ENCODE measurements at places on chromosomes 4 and X. TPM values are rescaled to one million over a fixed set of nuclear protein-coding genes. Genes with fewer than 3 reads are reported as not detected.

DNA sequence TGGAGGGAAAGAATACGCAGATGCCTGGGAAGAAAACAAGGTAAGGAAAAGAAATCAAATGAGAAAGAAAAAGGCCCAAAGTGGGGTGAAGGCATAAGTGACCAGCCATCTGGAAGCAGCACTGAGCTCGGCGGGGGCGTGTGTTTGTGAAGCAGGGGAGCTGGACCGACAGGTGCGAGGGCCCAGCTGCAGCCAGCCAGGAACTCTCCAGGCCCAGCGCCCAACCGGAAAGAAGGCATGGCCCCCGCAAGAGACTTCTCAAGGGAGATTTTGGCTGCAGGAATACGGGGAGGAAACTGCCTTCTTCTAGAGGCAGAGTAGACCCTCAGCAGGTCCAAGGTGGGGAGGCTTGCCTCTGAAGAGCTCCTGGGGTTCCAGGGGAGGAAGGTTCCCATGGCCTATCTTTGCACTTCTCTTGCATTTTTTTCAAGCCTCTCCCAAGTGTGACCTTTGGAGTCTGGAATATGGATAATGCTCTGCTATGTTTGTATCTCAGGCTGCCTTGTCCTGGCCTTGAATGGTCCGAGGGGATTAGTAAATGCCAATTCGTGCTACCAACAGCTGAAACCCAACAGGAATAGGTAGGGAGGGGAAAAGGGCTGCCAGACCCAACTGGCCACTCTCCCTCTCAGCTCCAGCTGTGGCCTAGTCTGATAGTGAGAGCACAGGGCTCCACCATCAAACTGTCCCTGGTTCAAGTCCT is 10.8 kb upstream of the CITED1 start:
- DNase-seq = no peak

GRCh38 chr4:53889326-53890055 is 174.9 kb downstream of the CHIC2 start:
- no peak for DNase-seq

DNA sequence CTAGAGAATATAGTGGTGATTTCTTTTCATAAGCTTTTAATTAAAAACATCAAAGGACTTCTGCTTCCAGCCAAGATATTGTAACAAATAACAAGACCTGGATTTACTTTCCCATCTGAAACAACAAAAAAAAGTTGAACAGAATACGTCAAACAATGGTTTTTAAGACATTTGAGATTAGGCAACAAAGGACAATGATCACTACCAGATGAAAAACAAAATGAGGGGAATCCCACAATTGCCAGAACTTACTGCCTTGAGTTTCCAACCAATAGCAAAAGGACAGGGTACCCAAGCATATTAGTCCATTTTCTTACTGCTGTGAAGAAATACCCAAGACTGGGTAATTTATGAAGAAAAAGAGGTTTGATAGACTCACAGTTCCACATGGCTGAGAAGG is 341.4 kb upstream of the INTU start:
- DNase-seq = no peak

GRCh38 chr4:186010821-186011220 is 58.1 kb upstream of the TLR3 start:
- DNase-seq = no peak

The CCDC110 gene
- 1.5 TPM for polyA plus RNA-seq

DNA sequence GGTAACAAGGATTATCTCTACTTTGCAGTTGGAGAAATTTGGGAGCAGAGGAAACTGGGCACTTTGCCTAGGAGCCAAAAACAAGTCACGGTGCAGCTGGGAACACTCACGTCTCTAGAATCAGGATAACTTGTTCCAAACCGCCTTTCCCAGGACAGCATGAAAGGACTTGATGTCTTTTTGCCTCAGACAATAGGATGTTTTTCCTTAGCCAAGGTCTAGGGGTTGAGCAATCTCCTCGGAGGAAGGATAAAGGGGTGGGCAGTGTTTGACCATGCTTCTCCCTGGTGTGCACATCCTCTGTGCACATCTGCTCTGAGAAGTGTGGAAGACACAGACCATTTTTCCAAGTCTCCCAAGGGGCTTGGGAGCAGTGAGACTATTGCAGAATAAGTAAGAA is 1.7 kb upstream of the SPARCL1 start:
- DNase-seq = no peak

The SPANXA2 gene
- polyA plus RNA-seq = not detected

DNA sequence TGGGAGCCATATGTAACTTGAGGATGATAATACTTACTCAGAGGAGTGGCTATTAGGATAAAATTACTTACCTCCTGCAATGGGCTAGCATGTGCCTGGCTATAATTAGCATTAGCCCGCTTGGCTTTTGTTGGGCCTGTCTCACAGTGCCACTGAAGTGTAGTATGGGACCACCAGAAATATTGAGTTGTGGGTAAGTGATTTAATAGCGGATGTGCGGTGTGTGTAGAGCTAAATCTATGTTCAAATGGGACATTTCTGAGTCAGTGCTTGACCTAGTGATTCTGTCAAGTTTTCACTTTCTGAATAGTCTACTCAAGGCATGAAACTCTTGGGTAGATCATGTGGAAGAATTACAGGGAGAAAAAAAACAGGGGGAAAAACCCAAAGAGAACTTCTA is 3.5 kb upstream of the CLNK start:
- DNase-seq = no peak

DNA sequence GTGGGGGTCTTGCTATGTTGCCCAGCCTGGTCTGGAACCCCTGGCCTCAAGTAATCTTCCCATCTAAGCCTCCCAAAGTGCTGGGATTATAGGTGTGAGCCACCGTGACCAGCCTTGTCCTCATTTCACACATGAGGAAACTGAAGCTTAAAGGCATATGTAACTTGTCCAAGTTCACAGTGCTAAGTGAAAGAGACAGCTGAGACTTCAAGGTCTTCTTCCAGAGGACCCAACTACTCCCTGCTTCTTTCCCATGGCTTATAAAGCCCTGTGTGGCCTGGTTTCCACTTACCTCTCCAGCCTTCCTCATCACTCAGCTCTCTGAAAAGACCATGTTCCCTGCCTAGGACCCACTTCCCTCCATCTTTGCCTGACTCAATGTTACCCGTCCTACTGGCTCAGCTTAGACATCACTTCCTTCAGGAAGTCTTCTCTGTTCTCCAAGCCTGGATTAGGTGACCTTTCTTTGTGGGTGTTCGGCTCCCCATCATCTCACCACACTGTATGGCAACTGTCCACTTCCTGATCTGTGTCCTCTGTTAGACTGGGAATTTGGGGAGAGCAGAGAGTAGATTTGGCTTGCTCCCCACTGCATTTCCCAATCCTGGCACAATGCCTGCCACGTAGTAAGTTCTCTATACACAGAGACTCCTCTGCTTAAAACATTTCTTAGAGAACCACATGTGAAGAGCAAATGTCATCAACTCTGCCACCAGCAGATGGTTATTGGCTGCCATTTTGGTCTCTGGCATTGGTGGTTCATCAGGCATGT is 30.4 kb upstream of the LAMP2 start:
- no peak for DNase-seq

- DNase-seq = no peak
These were observed 58.9 kb upstream of the SPP1 start for GRCh38 chr4:87916626-87917025.

DNA sequence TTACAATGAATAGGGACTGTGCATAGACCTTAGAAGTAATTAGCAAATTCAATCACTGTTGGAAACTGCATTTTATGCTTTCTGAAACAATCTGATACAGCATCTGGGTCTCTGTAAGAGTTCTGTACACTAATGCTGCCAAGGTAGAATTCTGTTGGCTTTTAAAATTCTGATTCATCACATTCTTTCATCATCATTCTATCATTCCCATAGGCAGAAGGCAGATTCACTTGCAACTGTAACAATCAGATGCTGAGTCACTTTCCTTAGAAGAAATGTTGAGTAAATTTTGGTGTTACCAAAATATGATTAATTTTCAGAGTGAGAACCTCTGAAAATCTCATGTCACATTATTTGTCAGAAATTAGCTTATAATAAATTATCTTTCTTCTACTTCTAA is 267.2 kb downstream of the MAPK10 start:
- DNase-seq = no peak

The ZIC3 gene
- not detected for polyA plus RNA-seq

The FABP2 gene
- 1.0 TPM for polyA plus RNA-seq

GRCh38 chrX:20433388-20433775 is 166.7 kb upstream of the RPS6KA3 start:
- DNase-seq = no peak

- DNase-seq = no peak
These were observed 121.7 kb upstream of the CXXC4 start for GRCh38 chr4:104616401-104616820.

- no peak for DNase-seq
These were observed 24.8 kb downstream of the GRXCR1 start for GRCh38 chr4:42917296-42917695.

GRCh38 chr4:76697129-76697803 is 200.7 kb downstream of the SOWAHB start:
- no peak for DNase-seq

Measured in left renal pelvis (tissue), 4 donors.